ENCODE measurements at places on chromosomes 4 and X.

DNA sequence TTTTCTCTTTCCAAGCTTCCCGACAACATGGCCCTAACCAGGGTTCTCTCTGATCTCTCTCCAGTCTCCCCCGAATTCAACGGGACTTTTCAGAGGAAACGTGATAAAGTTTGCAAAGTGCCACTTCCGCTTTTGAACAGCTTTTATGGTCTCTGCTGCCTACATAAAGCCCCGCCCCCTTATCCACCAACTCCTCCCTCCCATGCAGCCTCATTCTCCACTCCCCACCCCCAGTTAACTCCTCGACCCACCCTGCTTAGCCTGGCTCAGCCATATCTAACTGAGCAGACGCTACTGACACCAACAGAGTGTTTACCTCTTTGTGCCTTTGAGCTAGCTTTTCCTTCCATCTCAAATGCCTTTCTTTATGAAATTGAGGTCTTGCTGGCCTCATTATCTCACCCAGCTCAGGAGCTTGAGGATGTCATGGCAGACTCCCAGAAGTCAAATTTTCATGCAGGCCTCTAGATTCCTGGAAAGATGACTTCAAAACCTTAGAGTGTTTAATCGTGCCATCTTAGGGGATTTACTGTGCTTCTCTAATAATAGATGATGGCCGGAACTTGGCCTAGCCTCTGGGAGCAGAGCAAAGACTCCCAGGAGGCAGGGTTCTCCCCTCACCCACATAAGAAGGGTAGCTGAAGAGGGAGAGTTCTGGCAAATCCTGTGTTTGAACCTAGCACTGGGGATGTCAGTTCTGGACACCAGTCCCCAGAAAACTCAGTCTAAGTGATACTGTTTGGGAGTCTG is 606.0 kb downstream of the BCOR start:
- no peak for DNase-seq

- DNase-seq = no peak
Observed at GRCh38 chrX:132086672-132087071, 41.1 kb downstream of the FRMD7 start.

DNA sequence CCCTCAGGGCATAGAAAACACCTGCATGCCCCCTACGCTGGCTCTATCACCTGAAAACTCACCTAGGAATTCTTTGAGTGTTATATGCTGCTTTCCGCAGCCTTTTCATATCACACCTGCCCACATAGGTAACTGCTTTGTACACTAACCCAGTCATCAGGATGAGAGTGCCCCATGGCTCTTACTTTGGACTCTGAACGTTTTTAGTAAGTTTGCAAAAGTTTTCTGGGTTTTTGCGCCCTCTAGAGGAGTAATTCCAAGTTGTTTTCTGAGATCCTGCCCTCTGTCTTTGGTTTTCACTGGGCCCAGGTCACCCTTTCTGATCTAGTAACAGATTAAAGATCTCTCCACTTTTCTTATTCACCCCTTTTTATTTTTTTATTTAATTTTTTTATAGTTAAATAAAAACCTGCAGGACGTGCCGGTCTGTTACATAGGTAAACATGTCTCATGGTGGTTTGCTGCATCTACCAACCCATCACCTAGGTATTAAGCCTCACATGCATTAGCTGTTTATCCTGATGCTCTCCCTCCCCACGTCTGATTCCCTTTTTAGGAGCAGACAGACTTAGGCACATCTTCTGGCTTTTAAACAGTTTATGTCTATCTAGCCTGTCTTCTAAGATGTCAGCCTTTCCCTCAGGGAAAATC is 139.2 kb downstream of the NWD2 start:
- peak; percentile 5 for DNase-seq

GRCh38 chr4:86586626-86587380 is 7.3 kb upstream of the PTPN13 start:
- DNase-seq = no peak
